ENCODE measurements at places on chromosomes 6 and 20.

DNA sequence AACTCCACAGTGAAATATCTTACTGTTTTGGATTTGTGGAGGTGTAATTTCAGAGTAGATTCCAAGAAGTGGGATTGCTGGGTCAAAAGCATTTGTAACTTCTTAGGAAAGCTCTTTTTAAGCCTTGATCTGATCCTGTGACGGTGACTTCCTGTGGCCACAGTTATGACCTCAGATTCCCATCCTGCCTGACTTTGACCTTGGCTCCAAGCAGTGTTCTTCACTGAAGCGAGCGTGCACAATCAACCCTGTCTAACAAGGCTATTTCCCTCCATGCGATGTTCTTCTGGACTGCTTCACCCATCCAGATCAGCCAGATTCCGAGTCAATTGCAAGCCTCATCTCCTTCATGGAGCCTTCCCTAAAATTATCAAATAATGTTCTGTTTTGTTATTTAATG lies 102.5 kb upstream of the RNF24 start:
- DNase-seq, result no peak

- DNase-seq, result no peak
Measured at GRCh38 chr6:45105170-45105820, 222.8 kb upstream of the RUNX2 start.

- peak; percentile 72 for DNase-seq
Measured at GRCh38 chr6:170007468-170008293, 256.3 kb downstream of the ERMARD start.

GRCh38 chr6:74409447-74409846 lies 713.4 kb downstream of the CD109 start:
- peak; percentile 2 for DNase-seq
